Body of pancreas (tissue), 4 donors: ENCODE measurements at places on chromosomes 6 and 20. TPM values are rescaled to one million over a fixed set of nuclear protein-coding genes. Genes with fewer than 3 reads are reported as not detected.
A peak's percentile ranks its signal among the peaks of the same experiment; 100 is the strongest.

GRCh38 chr6:43496370-43497128 lies 13.6 kb downstream of the LRRC73 start:
- H3K27ac ChIP-seq, result no peak overlapping the region
- peaks cover 9% of the 10 kb centered on the region for H3K36me3 ChIP-seq
- no peaks in the 10 kb centered on the region for H3K27me3 ChIP-seq

Gene LPA
- total RNA-seq, result 3.6 TPM

DNA sequence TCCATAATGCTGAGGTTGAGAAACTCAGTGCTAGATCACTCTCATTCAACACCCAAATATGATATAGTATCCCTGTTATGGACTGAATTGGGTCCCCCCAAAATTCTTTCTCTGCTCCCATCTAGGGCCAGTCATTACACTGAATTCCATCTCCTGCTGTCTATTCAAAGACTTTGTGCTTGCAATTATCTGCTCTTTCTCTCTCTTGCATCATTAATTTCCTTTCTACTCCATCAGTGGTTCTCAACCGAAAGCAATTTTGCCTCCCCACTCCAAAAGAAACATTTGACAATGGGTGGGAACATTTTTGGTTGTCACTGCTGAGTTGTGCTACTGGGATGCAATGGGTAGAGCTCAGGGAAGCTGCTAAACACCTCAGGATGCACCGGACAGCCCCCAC lies 271.5 kb upstream of the CDYL start:
- no peaks in the 10 kb centered on the region for H3K4me1 ChIP-seq
- H3K27ac ChIP-seq, result no peak overlapping the region
- no peaks in the 10 kb centered on the region for H3K27me3 ChIP-seq
- H3K4me3 ChIP-seq, result no peak overlapping the region
- H3K36me3 ChIP-seq, result no peaks in the 10 kb centered on the region

GRCh38 chr6:149483849-149484655 lies 762 bp downstream of the ZC3H12D start:
- no peaks in the 10 kb centered on the region for H3K36me3 ChIP-seq
- no peaks in the 10 kb centered on the region for H3K27me3 ChIP-seq
- no peak for DNase-seq
- H3K4me1 ChIP-seq, result no peaks in the 10 kb centered on the region
- H3K27ac ChIP-seq, result peak overlapping the region; percentile 78

DNA sequence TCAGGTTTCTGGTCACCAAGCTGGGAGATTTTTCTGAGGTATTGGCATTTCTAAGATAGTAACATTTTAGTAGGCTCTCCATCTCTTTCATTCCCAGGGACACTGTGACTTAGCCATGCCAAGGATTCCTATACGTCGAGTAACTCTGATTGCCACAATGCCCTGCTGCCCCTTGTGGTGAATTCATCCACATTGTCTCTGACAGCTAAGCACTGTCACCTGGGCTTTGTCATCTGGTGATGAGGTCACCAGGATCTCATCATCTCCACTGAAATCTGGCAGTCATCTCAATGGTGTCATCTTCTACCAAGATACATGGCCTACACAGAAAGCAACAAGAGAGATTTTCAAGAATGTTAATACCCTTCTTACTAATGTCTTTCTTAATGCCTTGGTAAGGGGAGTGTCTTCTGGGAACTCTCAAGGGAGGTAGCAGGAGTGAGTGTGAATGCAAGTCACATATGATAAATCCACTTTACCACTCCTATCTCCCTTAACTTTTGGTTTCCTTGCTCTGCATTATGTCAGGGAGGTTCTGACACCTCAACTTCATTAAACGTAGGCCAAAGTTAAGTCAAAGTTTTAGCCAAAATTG lies 246.7 kb downstream of the CD109 start:
- no peak overlapping the region for H3K27ac ChIP-seq
- H3K4me3 ChIP-seq, result no peak overlapping the region
- H3K27me3 ChIP-seq, result no peaks in the 10 kb centered on the region
- DNase-seq, result no peak
- H3K4me1 ChIP-seq, result no peaks in the 10 kb centered on the region

DNA sequence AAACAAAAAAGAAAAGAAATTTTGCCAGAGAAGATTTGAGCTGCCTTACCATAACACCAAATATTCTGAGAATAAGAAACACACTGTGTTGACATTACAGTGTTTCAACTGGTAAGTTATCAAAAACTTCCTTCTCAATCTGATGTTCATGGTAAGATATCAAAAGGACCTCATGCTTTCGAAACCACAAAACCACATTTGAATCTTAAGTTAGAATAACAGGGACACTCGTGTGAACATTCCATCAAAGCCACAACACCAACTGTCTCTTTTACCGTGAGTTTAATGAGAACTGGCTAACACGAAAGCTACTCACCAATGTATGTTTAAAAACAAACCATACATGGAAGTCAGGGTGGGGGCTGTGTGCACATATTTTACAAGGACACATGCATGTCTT lies 73.0 kb upstream of the OPRM1 start:
- DNase-seq, result no peak
- H3K27me3 ChIP-seq, result no peaks in the 10 kb centered on the region
- no peak overlapping the region for H3K4me3 ChIP-seq

Gene PACRG
- total RNA-seq, result 10.9 TPM

Gene HM13
- 79.4 TPM for total RNA-seq

DNA sequence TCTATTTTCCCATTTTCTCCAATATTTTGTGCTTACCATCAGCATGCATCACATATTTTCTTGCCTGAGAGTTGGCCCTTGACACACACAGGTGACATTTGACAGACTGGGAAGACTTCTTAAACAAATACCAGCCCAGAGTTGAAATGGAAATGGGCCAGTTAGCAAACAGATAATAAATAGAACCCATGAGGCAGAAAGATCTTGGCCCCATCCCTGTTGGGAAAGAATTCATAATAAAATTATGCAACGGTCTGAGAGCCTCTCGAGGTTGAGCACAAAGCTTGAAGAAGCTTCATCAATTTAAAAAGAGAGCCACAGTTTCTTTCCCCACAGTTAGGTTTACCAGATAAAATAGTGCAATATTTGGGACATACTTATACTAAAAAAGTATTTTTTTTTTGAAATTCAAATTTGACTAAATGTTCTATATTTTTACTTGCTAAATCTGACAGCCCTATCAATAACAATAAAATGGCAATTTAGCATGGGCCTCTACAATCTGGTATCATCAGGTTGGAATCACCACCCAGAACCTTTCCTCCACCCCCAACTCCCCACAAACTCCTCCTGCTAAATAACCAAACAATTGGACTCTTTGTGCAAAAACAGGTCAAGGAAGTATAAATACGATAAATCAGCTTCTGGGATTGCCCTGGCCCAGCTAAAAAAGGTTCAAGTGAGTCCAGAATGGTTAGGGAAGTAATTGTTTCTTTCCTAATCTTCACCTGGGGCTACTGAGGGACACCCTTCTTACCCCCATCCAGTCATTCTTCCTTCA lies 129.8 kb downstream of the CD164 start:
- H3K4me3 ChIP-seq, result no peak overlapping the region
- no peak overlapping the region for H3K27ac ChIP-seq
- DNase-seq, result no peak
- H3K4me1 ChIP-seq, result peaks cover 13% of the 10 kb centered on the region
- no peaks in the 10 kb centered on the region for H3K27me3 ChIP-seq

GRCh38 chr20:63967330-63968135 lies 2.2 kb downstream of the ZNF512B start:
- no peak for DNase-seq
- no peak overlapping the region for H3K27ac ChIP-seq
- no peak overlapping the region for H3K4me3 ChIP-seq
- H3K36me3 ChIP-seq, result no peaks in the 10 kb centered on the region
- H3K27me3 ChIP-seq, result no peaks in the 10 kb centered on the region

Gene RAD21L1
- total RNA-seq, result not detected

- H3K27me3 ChIP-seq, result no peaks in the 10 kb centered on the region
- H3K4me1 ChIP-seq, result no peaks in the 10 kb centered on the region
- H3K27ac ChIP-seq, result no peak overlapping the region
- no peaks in the 10 kb centered on the region for H3K36me3 ChIP-seq
- no peak overlapping the region for H3K4me3 ChIP-seq
Observed at GRCh38 chr20:24979036-24979960, 13.3 kb downstream of the APMAP start.

- no peak overlapping the region for H3K4me3 ChIP-seq
- H3K36me3 ChIP-seq, result no peaks in the 10 kb centered on the region
- H3K27me3 ChIP-seq, result no peaks in the 10 kb centered on the region
- H3K4me1 ChIP-seq, result no peaks in the 10 kb centered on the region
Observed at GRCh38 chr20:8421981-8422380, 289.9 kb downstream of the PLCB1 start.

Gene MUCL3
- 0.52 TPM for total RNA-seq

Gene HSPA12B
- 4.4 TPM for total RNA-seq

Gene POM121L2
- not detected for total RNA-seq

DNA sequence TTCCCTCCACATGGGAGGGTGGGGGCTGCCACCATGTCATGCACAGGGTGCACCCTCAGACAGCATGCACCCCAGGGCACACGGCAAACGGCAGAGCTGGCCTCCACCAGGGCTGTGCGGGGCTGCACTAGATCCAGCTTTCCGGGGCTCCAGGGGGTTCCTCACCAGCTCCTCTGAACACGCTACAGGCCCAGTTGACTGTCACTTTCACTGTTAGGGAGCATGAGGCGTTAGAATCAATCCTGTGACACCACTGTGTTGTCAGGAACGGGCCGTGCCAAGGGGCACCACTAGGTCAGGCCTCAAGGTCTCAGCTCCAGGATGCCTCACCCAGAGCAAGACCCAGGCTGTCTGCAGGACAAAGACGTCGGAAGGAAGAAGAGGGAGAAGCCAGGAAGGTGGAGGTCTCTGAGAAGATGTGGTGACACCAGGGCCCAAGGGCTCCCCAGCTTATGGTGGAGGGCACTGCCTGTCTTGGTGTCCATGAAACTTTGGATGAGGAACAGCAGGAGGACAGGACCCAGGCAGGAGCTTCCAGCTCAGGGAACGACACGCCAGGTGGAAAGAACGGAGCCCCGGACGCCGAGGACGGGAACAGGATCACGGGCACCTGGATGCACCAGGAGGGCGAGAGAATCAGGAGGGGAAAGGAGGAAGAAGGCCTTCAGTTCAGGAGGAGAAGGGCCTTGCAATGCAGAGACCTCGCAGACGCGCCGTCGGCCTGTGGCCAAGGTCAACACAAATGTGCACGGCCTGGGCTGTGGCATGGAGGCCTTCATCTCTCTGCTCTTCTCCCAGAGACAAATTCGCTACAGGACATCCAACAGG lies 49.5 kb downstream of the YTHDF1 start:
- no peaks in the 10 kb centered on the region for H3K4me1 ChIP-seq
- no peak overlapping the region for H3K27ac ChIP-seq
- H3K36me3 ChIP-seq, result no peaks in the 10 kb centered on the region
- no peaks in the 10 kb centered on the region for H3K27me3 ChIP-seq
- no peak for DNase-seq
- H3K4me3 ChIP-seq, result no peak overlapping the region

GRCh38 chr20:5844063-5844681 lies 94.0 kb downstream of the SHLD1 start:
- H3K27me3 ChIP-seq, result no peaks in the 10 kb centered on the region
- H3K36me3 ChIP-seq, result no peaks in the 10 kb centered on the region
- H3K27ac ChIP-seq, result no peak overlapping the region
- peaks cover 17% of the 10 kb centered on the region for H3K4me1 ChIP-seq
- H3K4me3 ChIP-seq, result no peak overlapping the region
- no peak for DNase-seq

Gene HLA-DRB1
- 30.3 TPM for total RNA-seq

GRCh38 chr20:49562311-49563014 lies 5.5 kb downstream of the PTGIS start:
- no peaks in the 10 kb centered on the region for H3K36me3 ChIP-seq
- peak; percentile 42 for DNase-seq
- no peak overlapping the region for H3K4me3 ChIP-seq
- H3K27ac ChIP-seq, result no peak overlapping the region
- no peaks in the 10 kb centered on the region for H3K27me3 ChIP-seq

DNA sequence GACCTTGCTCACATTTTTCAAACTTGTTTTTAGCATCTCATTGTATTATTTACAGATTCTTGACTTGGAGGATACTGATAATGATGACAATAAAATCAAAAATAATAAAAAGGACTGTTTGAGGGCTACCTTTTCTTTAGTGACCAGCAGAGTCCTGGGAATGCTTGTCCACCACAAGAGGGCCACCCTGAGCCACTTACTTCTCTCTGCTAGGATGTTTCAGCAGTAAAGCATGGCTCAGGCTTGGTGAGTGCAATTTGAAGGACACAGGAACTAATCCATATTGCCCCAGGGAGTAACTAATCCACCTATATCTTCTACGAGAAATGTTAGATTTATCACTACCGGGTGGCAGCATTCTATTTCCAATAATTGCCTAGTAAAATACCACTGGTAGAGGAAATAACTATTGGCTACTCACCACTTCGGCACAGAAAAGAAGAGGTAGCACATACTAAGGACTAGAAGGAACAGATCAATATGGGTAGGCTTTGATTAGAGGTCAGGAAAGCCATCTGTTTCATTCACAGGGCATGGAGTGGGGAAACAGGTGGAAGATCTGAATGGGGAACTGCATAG lies 5.8 kb upstream of the KIAA0408 start:
- H3K4me1 ChIP-seq, result no peaks in the 10 kb centered on the region
- H3K4me3 ChIP-seq, result no peak overlapping the region
- H3K27ac ChIP-seq, result no peak overlapping the region
- no peaks in the 10 kb centered on the region for H3K27me3 ChIP-seq

Gene LY6G6C
- total RNA-seq, result not detected

DNA sequence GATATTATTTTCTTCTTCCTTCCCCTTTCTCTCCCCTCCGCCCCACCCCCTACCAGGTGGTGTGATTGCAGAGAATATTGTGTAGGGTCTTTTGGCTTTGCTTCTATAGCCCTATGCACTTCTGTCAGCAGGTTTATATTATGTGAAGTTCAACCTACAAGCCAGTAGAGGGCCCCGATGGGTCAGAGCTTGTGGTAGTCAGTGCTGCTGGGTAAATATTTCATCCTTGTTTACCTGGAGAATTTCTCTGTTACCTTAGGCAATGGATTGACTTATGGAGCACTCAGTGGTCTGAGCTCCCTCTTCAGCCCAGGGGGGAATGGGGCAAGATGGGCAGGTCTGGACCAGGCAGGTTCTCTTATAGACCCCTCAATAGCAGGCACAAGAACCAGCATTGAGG lies 720.9 kb downstream of the GRIK2 start:
- H3K4me1 ChIP-seq, result no peaks in the 10 kb centered on the region
- no peak overlapping the region for H3K4me3 ChIP-seq
- no peaks in the 10 kb centered on the region for H3K36me3 ChIP-seq
- no peak for DNase-seq

Gene GJA1
- 14.8 TPM for total RNA-seq

Gene CST1
- not detected for total RNA-seq

- H3K27ac ChIP-seq, result no peak overlapping the region
- no peak for DNase-seq
- no peak overlapping the region for H3K4me3 ChIP-seq
- H3K4me1 ChIP-seq, result no peaks in the 10 kb centered on the region
- H3K36me3 ChIP-seq, result no peaks in the 10 kb centered on the region
- no peaks in the 10 kb centered on the region for H3K27me3 ChIP-seq
Observed at GRCh38 chr6:132725471-132725870, 11.6 kb upstream of the VNN1 start.
